ENCODE measurements at places on chromosomes 13 and 19.
A peak's percentile ranks its signal among the peaks of the same experiment; 100 is the strongest.

GRCh38 chr19:30096596-30097370 lies 154.7 kb downstream of the URI1 start:
- no peak for DNase-seq
- H3K4me1 ChIP-seq: no peaks in the 10 kb centered on the region
- no peaks in the 10 kb centered on the region for H3K36me3 ChIP-seq
- no peak overlapping the region for H3K27ac ChIP-seq

DNA sequence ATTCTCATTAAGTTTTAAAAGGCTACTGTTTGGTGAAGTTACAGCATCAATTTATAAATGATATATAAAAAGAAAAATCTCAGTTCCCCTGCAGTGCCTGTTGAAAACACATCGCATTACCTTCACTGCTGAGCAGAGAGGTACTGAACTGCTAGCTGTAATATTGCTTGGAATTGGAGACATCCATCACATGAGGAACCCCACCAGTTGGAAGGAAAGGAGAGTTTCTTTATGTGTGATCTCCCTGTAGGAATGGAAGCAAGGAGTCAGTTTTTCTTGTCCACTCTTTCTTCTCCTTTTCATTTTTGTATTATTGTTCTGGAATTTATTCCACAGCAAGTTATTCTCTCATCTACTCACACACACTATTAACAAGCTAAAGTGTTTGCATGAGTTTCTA lies 1586.0 kb upstream of the PRR20A start:
- H3K27me3 ChIP-seq: no peaks in the 10 kb centered on the region
- H3K36me3 ChIP-seq: no peaks in the 10 kb centered on the region
- H3K4me3 ChIP-seq: no peak overlapping the region
- H3K27ac ChIP-seq: no peak overlapping the region
- H3K4me1 ChIP-seq: no peaks in the 10 kb centered on the region
- DNase-seq: no peak

DNA sequence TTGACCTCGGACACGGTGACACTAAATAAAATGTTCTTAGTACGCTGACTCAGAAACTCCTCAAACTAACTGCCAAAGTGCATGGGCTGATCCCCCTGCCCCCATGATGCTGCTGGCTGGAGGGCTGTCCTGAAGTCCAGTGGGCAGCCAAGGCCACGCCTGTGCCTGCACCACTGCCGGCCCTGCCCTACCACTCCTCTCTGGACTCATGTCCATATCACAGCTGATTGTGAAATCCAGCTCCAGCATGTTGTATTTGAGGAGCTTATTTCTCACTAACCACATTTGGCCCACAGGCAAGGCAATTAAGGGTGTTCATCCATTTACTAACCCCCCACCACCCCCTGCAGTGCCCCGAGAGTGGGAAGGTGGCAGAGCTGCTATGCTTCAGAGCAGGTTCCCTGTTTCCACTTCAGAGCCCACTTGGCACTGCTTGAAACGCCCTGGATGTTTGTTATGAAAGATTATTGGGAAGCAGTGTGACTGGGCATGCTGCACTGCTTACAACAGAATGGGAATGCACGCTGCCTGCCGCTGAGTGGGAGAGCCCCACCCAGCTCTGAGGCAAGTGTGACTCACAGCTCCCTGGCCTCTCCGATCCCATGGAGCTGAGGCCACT lies 114.0 kb downstream of the UQCRFS1 start:
- H3K36me3 ChIP-seq: no peaks in the 10 kb centered on the region
- no peak overlapping the region for H3K27ac ChIP-seq
- DNase-seq: no peak
- no peaks in the 10 kb centered on the region for H3K27me3 ChIP-seq
- H3K4me3 ChIP-seq: no peak overlapping the region
- no peaks in the 10 kb centered on the region for H3K4me1 ChIP-seq

GRCh38 chr19:55165952-55166529 lies 372 bp downstream of the DNAAF3 start:
- peak; percentile 51 for DNase-seq
- no peak overlapping the region for H3K4me3 ChIP-seq
- no peak overlapping the region for H3K27ac ChIP-seq
- no peaks in the 10 kb centered on the region for H3K36me3 ChIP-seq

- H3K27ac ChIP-seq: no peak overlapping the region
- H3K4me3 ChIP-seq: no peak overlapping the region
- H3K4me1 ChIP-seq: peaks cover 8% of the 10 kb centered on the region
- H3K36me3 ChIP-seq: no peaks in the 10 kb centered on the region
- no peaks in the 10 kb centered on the region for H3K27me3 ChIP-seq
Observed at GRCh38 chr13:44806826-44807225, 182.4 kb downstream of the NUFIP1 start.

GRCh38 chr13:78137404-78138142 lies 218.9 kb upstream of the EDNRB start:
- H3K4me3 ChIP-seq: peak overlapping the region; percentile 56
- H3K27me3 ChIP-seq: no peaks in the 10 kb centered on the region
- H3K36me3 ChIP-seq: no peaks in the 10 kb centered on the region
- H3K4me1 ChIP-seq: peaks cover 5% of the 10 kb centered on the region

DNA sequence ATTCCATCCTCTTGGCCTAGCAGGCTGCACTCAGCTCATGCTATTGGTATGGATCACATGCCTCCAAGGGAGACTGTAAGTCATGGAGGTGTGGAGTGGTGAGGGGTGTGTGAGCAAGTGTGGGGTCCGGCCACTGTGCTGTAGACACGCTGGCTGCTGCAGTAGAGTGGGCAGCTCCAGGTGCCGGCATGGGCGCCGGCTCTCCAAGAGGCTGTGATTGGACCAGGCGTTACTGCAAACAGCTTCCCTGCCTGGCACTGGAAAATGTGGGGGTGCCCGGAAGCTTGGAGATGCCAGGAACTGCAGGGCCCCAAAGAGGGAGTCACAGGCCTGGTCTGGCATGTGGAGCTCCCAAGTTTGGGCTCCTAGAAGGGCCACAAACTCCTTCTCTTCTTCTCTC lies 245.7 kb downstream of the GPC6 start:
- no peak for DNase-seq
- no peak overlapping the region for H3K27ac ChIP-seq
- H3K4me1 ChIP-seq: no peaks in the 10 kb centered on the region
- H3K36me3 ChIP-seq: no peaks in the 10 kb centered on the region
- H3K27me3 ChIP-seq: no peaks in the 10 kb centered on the region
- H3K4me3 ChIP-seq: no peak overlapping the region

GRCh38 chr13:100987948-100988347 lies 313.4 kb upstream of the TMTC4 start:
- no peaks in the 10 kb centered on the region for H3K4me1 ChIP-seq
- no peak overlapping the region for H3K4me3 ChIP-seq
- no peaks in the 10 kb centered on the region for H3K36me3 ChIP-seq
- DNase-seq: no peak

- H3K4me1 ChIP-seq: peaks cover 26% of the 10 kb centered on the region
- peaks cover 13% of the 10 kb centered on the region for H3K27me3 ChIP-seq
Observed at GRCh38 chr19:10226021-10226375, 5.1 kb downstream of the S1PR2 start.

GRCh38 chr13:27097691-27098090 lies 73.9 kb downstream of the USP12 start:
- no peak for DNase-seq
- H3K27me3 ChIP-seq: no peaks in the 10 kb centered on the region
- H3K27ac ChIP-seq: no peak overlapping the region
- H3K4me1 ChIP-seq: no peaks in the 10 kb centered on the region
- H3K36me3 ChIP-seq: peaks cover 50% of the 10 kb centered on the region
- H3K4me3 ChIP-seq: no peak overlapping the region

DNA sequence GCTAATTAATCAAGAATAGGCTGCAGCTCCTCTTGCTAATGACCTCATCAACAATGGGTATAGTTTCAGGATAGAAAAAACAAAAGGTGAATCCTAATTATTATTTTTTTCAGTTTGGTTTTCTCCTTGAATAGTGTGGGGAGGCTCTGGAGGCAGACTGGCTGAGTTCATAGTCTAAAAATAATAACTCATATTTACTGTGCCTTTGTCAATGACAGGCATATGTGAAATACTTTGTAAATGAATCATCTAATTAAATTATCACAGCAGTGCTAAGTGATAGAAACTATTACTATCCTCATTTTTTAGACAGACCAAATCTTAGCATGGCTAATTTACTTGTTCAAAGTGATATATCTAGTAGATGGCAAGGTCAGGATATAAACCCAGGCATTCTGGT lies 1261.0 kb upstream of the SLC10A2 start:
- H3K4me3 ChIP-seq: no peak overlapping the region
- H3K27ac ChIP-seq: no peak overlapping the region
- DNase-seq: no peak

GRCh38 chr19:15247107-15248014 lies 15.1 kb upstream of the EPHX3 start:
- H3K36me3 ChIP-seq: peaks cover 95% of the 10 kb centered on the region
- no peak overlapping the region for H3K4me3 ChIP-seq
- H3K27me3 ChIP-seq: no peaks in the 10 kb centered on the region
- H3K4me1 ChIP-seq: no peaks in the 10 kb centered on the region
- no peak for DNase-seq

DNA sequence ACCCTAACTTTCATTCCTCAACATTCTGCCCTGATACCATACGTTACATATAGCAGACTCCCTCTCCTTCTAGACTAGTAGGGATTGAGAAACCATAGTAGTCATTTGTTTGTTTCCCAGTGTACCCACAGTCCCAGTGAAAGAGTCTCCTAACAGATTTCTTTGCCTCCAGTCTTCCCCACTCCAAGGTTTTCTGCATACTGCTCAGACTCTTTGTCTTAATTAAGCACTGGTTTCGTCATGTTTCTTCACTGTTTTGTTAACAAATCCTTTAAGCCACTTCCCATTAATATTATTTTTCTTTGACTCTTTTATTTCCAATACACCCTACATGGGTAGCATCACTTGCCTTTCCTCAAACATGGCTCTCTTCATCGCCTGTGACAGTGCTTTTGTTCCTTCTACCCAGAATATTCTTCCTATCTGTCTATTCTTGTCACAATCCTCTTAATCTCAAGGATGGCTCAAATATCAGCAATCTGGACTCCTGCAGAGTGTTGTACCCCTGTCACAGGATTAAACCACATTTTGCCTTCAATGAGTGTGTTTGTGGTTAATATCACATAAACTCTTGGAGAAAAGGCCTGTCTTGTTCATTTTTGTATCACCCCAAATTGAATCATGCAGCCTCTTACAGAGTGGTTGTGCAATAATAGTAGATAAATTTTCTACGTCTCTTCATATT lies 92.7 kb upstream of the KLF12 start:
- no peak for DNase-seq
- H3K4me3 ChIP-seq: no peak overlapping the region
- no peak overlapping the region for H3K27ac ChIP-seq
- no peaks in the 10 kb centered on the region for H3K4me1 ChIP-seq
- H3K36me3 ChIP-seq: no peaks in the 10 kb centered on the region
- no peaks in the 10 kb centered on the region for H3K27me3 ChIP-seq

GRCh38 chr19:37874784-37875183 lies 31.6 kb downstream of the WDR87 start:
- H3K4me3 ChIP-seq: no peak overlapping the region
- no peaks in the 10 kb centered on the region for H3K4me1 ChIP-seq
- H3K27me3 ChIP-seq: no peaks in the 10 kb centered on the region
- DNase-seq: no peak
- no peak overlapping the region for H3K27ac ChIP-seq

GRCh38 chr13:105463011-105463501 lies 1072.4 kb downstream of the EFNB2 start:
- no peak for DNase-seq
- no peaks in the 10 kb centered on the region for H3K4me1 ChIP-seq
- no peak overlapping the region for H3K4me3 ChIP-seq
- H3K36me3 ChIP-seq: no peaks in the 10 kb centered on the region

DNA sequence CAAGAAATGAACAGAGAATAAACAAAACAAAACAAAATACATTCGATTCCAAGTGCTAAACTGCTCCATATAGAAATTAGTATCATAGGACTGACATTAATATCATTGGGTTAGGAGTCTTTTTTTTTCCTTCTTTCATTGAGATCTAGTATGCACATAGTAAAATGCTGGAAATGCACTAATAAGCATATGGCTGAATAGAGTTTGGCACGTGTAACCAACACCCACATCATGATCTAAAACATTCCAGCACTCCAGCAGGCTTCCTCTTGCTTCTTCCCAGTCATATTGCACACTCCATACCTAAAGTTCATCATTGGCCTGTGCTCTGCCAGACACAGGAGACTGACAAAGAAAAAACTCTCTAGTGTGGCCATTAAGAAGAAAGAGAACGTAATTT lies 117.5 kb downstream of the POU4F1 start:
- no peaks in the 10 kb centered on the region for H3K27me3 ChIP-seq
- H3K4me3 ChIP-seq: no peak overlapping the region
- DNase-seq: no peak
- H3K27ac ChIP-seq: no peak overlapping the region
- H3K36me3 ChIP-seq: no peaks in the 10 kb centered on the region

- no peak overlapping the region for H3K4me3 ChIP-seq
- no peaks in the 10 kb centered on the region for H3K27me3 ChIP-seq
- no peak overlapping the region for H3K27ac ChIP-seq
- DNase-seq: no peak
Observed at GRCh38 chr19:17627921-17628320, 60.2 kb downstream of the UNC13A start.

DNA sequence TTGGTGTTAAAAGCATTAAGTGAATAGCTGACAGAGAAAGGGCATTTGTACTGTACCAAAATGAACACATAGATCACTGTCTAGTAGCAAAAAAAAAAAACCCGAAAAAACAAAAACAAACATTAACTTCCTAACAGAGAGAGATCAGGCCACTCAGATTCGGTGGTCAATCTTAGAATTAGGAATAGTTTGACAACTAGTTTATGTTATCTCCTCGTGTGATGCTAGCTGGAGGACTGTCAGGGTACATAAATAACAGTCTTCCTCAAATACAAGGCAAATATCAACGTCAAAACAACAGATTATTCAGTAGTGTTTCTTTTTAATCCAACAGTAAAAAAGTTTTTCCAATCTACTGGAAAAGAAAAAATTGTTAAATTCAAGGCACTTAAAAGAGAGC lies 1.7 kb downstream of the ZMYM5 start:
- peaks cover 9% of the 10 kb centered on the region for H3K36me3 ChIP-seq
- H3K27ac ChIP-seq: peak overlapping the region; percentile 82
- H3K4me3 ChIP-seq: peak overlapping the region; percentile 95
- H3K27me3 ChIP-seq: no peaks in the 10 kb centered on the region

DNA sequence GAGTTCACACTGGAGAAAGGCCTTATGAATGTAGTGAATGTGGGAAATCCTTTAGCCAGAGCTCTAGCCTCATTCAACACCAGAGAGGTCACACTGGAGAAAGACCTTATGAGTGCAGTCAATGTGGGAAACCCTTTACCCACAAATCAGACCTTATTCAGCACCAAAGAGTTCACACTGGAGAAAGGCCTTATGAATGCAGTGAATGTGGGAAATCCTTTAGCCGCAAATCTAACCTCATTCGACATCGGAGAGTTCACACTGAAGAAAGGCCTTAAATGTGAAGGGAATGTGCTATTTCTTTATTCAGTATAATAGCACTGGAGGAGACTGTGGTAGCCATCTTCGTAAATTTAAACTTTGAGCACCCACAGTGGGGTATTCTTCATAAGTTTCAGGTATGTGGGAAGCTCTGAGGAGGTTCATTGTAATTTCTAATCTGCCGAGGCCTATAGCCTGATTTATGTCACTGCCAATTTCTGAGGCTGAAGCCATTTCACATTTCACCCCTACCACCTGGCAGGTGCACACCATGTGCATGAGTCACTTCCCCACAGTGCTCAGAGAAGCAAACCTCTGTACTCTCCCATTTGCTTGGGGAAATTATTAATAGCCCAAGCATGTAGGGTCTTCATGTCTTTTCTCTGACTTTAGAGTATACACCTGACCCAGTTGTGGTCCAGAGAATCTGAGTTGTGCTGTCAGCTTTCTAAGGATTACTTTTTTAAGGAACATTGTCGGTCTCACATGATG lies 6.4 kb downstream of the ZNF551 start:
- peaks cover under 1% of the 10 kb centered on the region for H3K4me1 ChIP-seq
- peaks cover 20% of the 10 kb centered on the region for H3K36me3 ChIP-seq
- no peaks in the 10 kb centered on the region for H3K27me3 ChIP-seq
- no peak overlapping the region for H3K27ac ChIP-seq
- no peak overlapping the region for H3K4me3 ChIP-seq

All from CD14-positive monocyte (primary cell).